ENCODE measurements at places on chromosomes 11 and 22.

- DNase-seq, result no peak
These were observed 16.5 kb downstream of the TPCN2 start for GRCh38 chr11:69065147-69065710.

- peak; percentile 40 for DNase-seq
These were observed 54.7 kb downstream of the ABTB2 start for GRCh38 chr11:34303028-34303570.

GRCh38 chr11:82776377-82776776, 42.7 kb upstream of the FAM181B start:
- peak; percentile 33 for DNase-seq

- DNase-seq, result peak; percentile 72
These were observed 5.4 kb upstream of the MADD start for GRCh38 chr11:47264521-47264920.

DNA sequence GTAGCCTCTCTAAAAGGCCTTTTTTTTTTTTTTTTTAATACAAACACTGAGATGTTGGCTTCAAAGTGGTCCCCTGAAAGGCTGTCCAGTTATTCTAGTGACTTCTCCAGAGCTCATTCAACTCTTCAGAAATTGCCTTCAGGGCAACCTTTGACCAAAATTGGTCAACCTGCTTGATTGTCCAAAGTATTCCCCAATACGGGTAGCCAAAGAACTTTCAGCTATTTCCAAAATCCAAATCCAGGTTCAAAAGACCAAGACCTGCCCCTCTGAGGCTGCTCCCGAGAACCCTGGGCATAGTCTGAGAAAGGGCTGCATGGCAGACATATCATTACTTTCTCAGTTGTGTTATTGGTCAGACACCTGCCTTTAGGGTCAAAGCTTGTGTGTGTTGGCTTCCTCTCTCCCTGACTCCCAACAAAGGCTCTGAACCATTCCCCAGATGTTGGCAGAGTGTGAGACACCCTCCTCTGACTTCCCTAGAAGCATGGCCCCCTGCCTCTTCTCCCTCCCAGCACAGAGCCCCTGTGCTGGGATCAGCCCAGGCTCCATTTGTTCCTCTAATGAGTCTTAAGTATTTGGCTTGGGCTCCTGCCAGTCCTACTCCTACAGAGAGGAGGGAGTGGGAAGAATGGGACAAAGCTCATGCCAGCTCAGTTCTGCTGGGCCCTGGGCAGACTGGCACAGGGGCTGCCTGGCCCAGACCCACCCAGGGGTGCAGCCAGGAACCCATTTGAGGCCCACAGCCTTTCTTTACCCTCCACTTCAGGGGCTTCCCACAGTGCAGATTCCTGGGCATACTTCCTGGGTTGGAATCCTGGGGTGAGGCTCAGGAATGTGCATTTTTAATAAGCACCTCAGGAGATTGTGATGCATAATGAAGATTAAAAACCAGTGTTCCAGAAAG, 30.3 kb downstream of the TNKS1BP1 start:
- DNase-seq, result peak; percentile 87

GRCh38 chr11:12087075-12088004, 23.1 kb upstream of the MICAL2 start:
- peak; percentile 82 for DNase-seq

- DNase-seq, result no peak
These were observed 11.5 kb downstream of the ZNF74 start for GRCh38 chr22:20405291-20405930.

- peak; percentile 100 for DNase-seq
These were observed 50.2 kb downstream of the LIF start for GRCh38 chr22:30196141-30196879.
